ENCODE measurements at places on chromosomes 1 and 21.

- no peak for DNase-seq
Measured at GRCh38 chr1:150810958-150811659, 3.0 kb upstream of the CTSK start.

DNA sequence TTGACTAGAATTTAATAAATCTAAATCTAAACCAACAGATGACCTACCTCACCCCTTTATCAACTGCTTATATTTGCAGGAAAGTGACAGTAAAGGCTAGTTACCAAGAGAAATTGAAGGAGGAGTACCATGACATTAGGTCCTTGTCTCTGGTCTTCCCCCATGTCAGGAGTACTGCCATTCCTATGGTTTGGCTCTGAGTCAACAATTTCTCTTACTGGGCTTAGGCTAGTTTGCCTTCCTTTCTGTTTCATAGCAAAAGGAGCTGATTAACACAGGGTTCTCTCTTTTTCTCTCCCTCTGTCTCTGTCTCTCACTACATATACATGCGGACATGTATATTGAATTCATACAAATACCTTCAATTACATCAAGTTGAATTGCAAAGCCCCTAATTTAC lies 579.9 kb downstream of the DPYD start:
- DNase-seq = no peak

GRCh38 chr1:7826363-7826762 lies 26.5 kb downstream of the UTS2 start:
- DNase-seq = no peak

DNA sequence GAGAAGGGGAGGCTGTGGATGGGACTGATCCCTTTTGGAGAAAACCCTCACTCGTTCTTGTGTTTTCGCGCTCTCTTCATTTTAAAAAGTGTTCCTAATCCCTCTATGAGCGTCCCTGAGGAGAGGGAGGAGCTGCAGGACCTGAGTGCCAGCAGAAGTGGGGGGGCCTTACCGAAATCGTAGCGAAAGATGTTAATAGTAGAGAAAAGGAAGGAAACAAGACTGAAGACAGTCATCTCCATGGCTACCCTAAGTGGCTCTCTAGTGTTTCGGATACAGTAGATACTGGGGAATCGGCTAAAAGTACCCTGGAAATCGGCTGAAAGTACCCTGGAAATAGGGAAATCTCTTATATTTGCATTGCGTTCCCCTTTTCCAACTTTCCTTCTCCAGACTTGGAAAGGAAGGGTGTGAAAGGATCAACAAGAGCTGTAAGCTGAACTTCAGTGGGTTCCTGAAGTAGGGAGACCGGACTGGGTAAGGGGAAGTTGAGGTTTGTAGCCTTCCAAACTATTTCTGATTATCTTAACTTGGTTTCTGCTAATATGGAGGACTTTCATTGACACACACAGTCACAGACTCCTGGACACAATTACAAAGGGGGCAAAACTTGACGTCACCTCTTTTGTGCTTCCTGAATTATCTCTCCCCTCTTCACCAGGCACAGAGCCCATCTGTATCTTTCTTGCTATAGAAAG lies 486 bp upstream of the DSTYK start:
- DNase-seq = no peak

GRCh38 chr1:210332719-210333398 lies 4.2 kb downstream of the HHAT start:
- no peak for DNase-seq

GRCh38 chr1:237043846-237044636 lies 2.1 kb downstream of the RYR2 start:
- no peak for DNase-seq

DNA sequence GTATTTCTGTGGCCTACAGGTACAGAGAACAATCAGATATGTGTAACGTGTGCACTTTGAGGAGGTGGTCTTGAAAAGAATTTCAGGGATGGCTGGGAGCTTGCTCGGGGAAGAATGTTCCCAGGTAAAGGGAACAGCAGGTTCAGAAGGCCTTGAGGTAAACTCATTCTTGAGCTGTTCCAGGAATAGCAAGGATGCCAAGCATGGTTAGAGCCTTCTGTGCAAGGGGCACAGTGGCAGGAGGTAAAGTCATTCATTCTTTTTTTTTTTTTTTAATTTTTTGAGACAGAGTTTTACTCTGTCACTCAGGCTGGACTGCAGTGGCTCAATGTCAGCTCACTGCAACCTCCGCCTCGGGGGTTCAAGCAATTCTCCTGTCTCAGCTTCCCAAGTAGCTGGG lies 10.0 kb downstream of the UBE4B start:
- DNase-seq = no peak

GRCh38 chr1:247304031-247304430 lies 27.6 kb downstream of the ZNF496 start:
- DNase-seq = no peak

DNA sequence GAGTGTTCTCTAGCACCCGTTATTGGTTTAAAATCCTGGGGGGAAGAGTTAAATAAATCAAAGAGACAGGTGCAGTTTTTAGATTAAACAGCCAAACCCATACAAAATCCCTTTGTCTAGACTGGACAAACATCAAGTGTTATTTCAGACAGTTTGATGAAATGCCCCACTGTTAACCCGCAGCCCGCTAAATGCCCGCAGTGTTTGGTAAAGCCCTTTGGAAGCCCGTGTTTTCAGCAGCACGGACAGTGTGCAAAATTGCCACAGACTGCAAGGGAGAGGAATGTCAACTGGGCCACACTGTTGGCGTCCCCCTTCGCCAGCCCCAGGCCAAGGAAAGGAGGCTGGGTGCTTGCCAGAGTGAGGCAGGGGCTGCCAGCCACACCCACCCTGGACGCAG lies 26.6 kb downstream of the AJAP1 start:
- no peak for DNase-seq

GRCh38 chr1:156114919-156115513 lies 505 bp downstream of the LMNA start:
- DNase-seq = no peak

GRCh38 chr1:9439074-9439761 lies 100.0 kb upstream of the SLC25A33 start:
- no peak for DNase-seq

GRCh38 chr1:203906932-203907331 lies 45.5 kb downstream of the SNRPE start:
- no peak for DNase-seq

GRCh38 chr1:18940303-18941020 lies 16.0 kb downstream of the IFFO2 start:
- no peak for DNase-seq

- no peak for DNase-seq
Measured at GRCh38 chr1:29820401-29820800, 584.1 kb downstream of the PTPRU start.

- no peak for DNase-seq
Measured at GRCh38 chr1:109641861-109642260, 14.0 kb upstream of the GSTM4 start.

- peak; percentile 44 for DNase-seq
Measured at GRCh38 chr21:39082656-39083376, 100.4 kb downstream of the PSMG1 start.

GRCh38 chr1:37949524-37950152 lies 2.8 kb upstream of the INPP5B start:
- DNase-seq = no peak

DNA sequence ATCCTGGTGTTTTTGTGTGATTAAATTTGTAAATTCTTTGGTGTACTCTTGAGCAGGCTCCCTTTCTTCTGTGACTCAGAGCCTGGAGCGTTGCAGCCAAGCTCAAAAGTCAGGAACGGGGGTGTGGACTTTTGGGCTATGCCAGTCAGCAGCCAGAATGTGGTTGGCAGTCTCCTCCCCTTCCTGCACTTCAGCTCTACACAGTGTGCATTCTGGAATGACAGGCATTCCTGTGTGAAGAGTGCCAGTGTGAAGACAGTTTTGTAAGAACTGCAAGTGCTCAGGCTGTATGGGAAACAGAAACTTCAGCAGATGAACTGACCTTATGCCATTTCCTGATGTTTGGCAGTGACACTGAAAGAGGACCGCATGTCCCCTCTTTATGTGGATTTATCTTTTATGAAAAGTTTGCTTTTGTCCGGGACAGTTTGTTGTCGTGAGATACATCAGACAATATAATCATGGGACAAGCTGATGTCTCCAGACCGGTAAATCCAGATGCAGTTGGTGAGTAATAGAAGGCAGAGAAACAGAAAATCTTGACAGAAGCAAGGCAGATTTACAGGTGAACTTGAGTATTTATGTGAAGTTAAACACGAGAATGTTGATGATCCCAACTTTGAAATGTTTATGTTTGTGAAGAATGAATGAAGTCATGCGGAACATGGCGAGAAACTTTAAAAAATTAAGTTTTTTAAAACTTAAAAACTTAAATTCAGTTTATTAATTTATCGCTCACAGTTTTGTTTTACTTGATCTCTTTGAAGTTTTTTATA lies 67.7 kb upstream of the RCC1 start:
- peak; percentile 87 for DNase-seq

- DNase-seq = no peak
Measured at GRCh38 chr1:32984090-32984454, 19.5 kb upstream of the RNF19B start.

GRCh38 chr1:198902655-198903054 lies 263.8 kb downstream of the PTPRC start:
- peak; percentile 42 for DNase-seq

- no peak for DNase-seq
Measured at GRCh38 chr1:21325231-21325718, 35.0 kb upstream of the ECE1 start.

- no peak for DNase-seq
Measured at GRCh38 chr1:111199881-111200801, at the start of gene DENND2D. DENND2D (minus strand) TSS chr1:111200646; CDS start chr1:111200459, 187 bp downstream.

GRCh38 chr1:75134647-75135572 lies 722 bp downstream of the LHX8 start:
- peak; percentile 34 for DNase-seq

Data from femur (tissue), 1 donor.